ENCODE measurements at places on chromosomes 5 and 9.

DNA sequence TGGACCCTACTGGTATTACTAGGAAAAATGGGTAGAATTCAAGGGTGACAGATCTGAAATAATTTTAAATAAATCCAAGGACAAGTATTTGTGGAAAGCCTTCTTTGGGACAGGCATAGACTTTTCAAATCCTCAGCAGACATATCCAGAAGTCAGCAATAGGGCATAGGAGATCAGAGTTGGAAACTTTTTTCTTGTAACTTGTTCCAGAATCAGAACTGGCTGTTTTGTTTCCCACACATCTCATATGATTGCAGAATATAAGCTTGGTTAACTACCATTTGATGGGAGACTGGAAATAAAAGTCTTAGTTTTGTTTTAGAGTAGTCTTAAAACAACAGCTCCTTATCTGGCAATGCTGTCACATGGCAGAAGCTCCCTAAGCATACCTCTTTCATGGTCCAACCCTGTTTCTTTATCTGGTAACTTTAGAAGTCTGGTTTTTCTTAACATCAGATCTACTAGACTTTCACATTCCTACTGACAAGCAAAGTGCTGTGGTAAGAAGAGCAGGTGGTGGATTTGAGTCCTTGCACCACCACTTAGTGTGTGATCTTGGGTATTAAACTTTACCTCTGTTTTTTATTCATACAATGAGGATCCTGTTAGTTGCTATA lies 25.1 kb downstream of the XRCC4 start:
- no peak for DNase-seq

DNA sequence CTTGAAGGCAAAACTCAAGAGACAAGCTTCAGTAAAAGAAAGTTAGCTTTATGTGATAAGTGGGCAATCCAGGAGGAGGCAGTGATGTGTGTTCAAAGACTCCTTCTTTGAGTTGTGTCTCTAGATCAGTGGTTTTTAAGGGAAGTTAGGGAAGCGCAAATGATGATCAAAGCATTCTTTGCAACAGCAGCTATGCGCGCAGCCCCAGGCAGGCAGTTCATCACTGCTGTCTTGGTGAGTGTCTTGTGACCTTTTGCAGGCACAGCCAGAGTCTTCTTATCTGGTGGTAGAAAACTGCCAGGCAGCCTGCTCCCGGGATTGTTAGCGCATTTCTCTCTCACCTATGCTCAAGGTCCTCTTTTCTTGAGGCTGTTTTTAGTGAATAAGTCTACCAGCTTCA lies 40.3 kb upstream of the CLK4 start:
- DNase-seq: no peak

DNA sequence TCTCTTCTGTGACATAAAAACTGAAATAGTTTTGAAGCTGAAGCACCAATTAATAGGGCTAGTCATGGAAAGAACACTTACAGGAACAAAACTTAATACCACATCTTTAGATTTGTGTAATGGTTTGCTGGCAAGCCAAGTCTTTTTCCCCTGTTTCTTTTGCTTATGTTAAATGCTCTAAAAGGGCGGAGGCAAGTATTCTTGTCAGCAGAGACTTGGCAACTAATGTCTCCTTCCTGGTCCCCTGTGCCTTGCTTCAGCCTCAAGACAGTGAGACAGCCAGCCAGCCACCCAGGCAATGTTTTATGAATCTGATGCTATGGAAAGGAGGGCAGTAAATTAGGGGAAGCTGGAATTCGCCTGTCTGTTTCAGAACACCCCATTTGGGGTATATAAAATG lies 45.7 kb downstream of the PRRC1 start:
- no peak for DNase-seq

GRCh38 chr5:96952118-96952750 lies 16.4 kb downstream of the LNPEP start:
- no peak for DNase-seq

GRCh38 chr5:120014535-120014934 lies 385.2 kb downstream of the FAM170A start:
- no peak for DNase-seq

GRCh38 chr9:5416953-5417352 lies 20.8 kb downstream of the PLGRKT start:
- DNase-seq: no peak

GRCh38 chr9:18623221-18624079 lies 149.5 kb downstream of the ADAMTSL1 start:
- DNase-seq: no peak

DNA sequence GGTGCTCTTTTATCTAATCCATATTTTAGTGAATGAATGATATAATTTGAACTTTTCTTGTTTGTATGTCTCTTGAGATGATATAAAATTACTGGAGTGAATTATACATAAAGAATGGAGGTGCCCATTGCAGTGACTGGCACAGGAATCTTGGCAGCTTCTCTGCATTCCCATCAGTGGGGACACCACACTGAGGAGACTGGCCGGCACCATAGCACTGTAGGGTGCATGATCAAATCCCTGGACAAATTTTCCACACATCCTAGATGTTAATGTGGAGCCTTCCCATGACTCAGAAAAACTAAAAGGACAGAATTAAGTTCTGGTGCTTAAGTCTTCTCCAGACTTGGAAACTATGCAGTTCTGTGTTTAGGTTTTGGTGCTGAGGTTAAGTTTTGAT lies 124.1 kb downstream of the CEP120 start:
- DNase-seq: no peak

GRCh38 chr9:123048748-123049147 lies 15.3 kb downstream of the GPR21 start:
- DNase-seq: no peak

GRCh38 chr5:80165452-80165851 lies 90.4 kb downstream of the SERINC5 start:
- no peak for DNase-seq

GRCh38 chr9:91029650-91030361 lies 228.2 kb downstream of the SYK start:
- DNase-seq: no peak

GRCh38 chr5:174409971-174410370 lies 314.4 kb upstream of the MSX2 start:
- DNase-seq: no peak

DNA sequence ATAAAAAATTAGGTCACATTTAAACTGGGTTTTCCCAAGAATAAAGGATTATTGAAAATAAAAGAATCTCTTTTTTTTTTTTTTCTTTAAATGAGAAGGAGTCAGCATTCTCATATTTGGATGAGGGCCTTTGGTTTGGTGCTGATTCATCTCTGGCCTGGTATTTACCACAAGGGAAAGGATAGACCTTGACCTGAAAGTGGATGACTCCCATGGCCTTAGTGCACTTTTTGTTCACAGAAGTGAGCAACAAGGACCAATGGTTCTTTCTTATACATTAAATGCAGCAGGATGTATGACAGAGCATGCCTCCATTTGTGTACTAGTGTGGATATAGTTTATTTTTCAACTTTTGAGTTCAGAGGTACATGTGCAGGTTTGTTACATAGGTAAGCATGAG lies 6.9 kb downstream of the YTHDC2 start:
- DNase-seq: no peak

DNA sequence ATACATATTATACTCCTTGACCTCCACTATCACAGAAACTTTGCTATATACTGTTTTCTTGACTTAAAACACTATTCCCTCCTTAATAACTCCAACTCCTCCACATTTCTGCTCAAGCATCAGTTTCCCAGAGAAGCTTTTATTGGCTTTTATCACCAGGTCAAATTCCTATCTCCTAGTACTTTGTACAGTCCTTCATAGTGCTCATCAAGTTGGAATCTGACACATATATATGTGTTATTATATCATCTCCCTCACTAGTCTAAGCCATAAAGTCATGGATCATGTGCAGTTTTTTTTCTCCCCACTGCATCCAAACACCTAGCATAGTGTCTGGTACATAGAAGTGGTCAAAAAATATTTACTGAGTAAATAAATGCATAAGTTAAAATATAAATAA lies 59.1 kb downstream of the BHMT start:
- no peak for DNase-seq

DNA sequence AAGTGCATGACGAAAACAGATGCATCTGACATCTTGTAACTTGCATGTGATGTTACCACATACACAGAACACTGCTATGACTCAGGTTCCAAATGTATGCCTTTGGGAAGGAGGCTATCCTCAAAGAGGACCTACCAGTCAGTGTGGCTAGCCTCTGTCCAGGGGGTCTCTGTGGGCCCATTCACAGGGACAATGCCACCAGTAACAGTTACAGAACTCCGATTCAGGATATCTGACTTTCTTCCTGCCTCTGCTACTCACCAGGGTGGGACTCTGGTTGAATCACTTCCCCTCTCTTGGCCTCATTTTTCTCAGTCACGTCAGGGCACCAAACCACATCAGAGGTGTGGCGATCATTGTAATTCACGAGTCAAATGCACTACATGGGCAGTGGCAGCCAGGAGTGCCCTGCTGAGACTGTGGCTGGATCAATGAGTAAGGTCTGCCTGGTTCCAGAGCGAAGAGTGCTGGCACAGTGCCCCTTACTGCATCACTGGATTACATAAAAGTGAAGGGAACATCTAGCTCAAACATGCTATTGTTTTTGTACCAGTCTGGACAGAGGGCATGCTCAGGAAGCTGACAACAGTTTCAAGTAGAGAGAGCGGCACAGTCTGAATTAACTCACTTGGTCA lies 13.2 kb downstream of the ATOX1 start:
- peak; percentile 89 for DNase-seq

DNA sequence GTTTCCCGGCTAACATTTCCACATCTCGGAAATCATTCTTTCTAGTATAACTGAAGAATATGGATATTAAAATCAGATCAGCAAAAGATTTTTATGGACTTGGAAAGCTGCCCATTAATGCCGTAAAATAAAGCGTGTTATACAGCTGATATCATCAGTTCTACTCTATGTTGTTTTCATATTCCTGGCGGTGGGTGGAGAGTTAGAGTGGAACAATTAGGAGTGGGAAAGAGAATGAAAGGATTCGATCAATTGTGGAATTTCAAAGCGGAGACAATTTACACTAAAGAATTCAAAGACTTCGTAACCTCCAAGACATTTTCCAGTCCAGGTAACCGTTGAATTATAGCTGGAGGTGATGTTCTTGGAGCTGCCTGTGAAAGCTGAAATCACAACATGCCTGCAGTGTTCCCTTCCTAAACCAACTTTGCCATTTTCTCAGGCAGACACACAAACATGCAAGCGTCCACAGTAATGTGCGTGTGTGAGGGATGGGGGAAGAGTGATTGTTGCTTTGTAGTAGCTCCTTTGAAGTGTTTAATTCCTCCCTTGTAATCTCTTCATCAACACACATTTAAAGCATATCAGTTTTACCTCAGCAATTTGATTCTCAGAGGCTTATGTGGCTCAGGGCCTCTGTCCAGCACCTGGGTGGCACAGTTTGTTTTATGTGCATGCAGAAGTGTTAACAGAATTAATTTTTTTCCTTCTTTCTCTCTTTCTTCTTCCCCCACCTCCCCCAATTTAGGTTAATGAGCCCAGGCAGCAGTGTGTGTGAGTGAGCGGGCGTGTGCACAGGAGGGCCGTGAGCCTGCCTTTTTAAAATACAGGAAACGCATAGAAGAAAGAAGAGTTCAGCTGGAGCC lies 544.1 kb downstream of the RAB3C start:
- DNase-seq: no peak

GRCh38 chr9:95666096-95666784 lies 149.5 kb upstream of the PTCH1 start:
- no peak for DNase-seq

DNA sequence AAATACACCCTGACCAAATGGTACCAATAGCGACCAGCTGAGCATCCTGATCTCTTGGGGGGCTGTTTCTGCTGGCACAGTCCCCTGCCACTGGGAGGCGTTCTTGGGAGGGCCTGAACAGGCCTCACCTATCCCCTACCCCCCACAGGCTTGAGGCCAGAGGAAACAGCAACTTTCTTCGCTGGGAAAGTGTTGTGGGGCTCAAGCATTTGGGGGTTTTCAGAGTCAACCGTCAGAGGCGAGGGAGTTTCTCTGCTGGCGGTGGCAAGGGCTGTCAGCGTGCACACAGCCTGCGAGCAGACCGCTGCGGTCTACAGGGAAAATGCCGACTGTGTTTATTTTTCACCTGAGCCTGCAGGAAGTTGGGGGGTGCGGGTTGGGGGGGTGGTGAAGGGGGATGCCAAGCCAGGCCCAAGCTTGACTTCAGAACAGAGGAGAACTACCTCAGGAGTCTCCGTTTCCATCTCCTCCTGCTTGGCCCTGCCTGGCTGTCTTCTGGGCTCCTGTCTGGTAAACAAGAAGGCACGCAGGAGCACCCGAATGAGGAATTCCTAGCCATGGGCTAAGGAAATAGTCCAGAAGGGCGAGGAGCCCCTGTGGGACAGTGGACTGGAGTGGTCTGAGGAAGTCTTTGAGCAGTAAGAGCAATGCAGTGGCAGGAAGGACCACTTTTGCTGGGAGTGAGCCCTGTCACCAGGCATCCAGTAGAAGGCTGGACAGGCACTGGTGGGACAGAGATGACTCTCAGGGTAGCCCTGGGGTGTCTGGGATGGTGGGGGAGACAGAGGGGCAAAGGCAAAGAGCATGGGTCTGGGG lies 18.1 kb downstream of the TCF7 start:
- no peak for DNase-seq

- no peak for DNase-seq
These were observed 13.1 kb upstream of the RLN1 start for GRCh38 chr9:5352637-5353248.

DNA sequence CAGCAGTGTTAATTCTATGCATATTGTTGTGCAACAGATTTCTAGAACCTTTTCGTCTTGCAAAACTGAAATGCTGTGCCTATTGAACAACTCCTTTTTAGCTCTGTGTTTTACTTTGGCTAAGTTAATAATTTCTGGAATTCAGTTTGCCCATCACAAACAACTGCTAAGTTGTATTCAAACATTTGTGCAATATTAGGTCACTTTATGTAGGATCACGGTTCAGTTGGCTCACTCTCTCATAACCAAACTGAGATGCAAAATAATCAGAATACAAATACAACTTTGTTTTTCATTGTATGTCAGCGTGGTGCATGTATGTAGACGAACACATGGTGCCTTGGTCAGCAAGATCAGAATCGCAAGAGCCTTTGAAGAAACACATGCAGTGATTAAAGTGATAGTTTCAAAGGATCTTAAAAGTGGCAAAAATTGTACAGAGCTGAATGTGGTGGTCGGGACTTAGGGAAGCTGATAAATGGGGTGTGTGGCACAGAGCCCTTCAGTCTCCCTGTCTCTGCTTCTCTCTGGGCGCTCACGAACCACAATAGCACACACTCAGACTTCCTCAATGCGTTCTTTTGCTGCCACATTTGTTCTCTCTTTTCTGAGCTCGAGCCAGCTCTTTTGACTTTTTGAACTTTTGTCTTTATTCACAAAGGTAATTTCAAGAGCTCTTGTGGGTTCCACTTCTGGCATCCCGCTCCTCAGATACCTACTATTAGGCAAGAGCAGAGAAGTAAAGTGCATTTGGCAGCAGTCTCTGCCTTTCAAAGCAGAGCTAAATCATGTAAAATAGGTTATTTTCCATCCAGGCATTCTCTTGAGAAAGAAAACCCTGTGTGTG lies 112.4 kb upstream of the CTSL start:
- DNase-seq: no peak

- peak; percentile 42 for DNase-seq
These were observed 112.9 kb upstream of the LMX1B start for GRCh38 chr9:126500600-126501382.

- DNase-seq: peak; percentile 29
These were observed 23.9 kb downstream of the RNF130 start for GRCh38 chr5:180047667-180048066.

Measured in inflammatory macrophage treated with lipopolysaccharide for 4 hours (primary cell).